Activated naive CD8-positive, alpha-beta T cell treated with anti-CD3 and anti-CD28 coated beads for 36 hours (primary cell): ENCODE measurements at places on chromosomes 2 and 18. TPM values are rescaled to one million over a fixed set of nuclear protein-coding genes. Genes with fewer than 3 reads are reported as not detected.

GRCh38 chr2:230326453-230327417, at the start of gene SP140L:
Gene SP140L, plus strand, starts transcription at chr2:230327193. Its CDS starts 77 bp downstream, at chr2:230327270.
- H3K4me3 ChIP-seq = peak within 1 kb of the TSS; percentile 97
- peaks cover 53% of the 10 kb centered on the region for H3K4me1 ChIP-seq
- peak within 1 kb of the TSS; percentile 98 for H3K27ac ChIP-seq
- no peaks in the 10 kb centered on the region for H3K27me3 ChIP-seq

- H3K27me3 ChIP-seq = no peaks in the 10 kb centered on the region
- no peaks in the 10 kb centered on the region for H3K4me1 ChIP-seq
- H3K36me3 ChIP-seq = no peaks in the 10 kb centered on the region
- no peak for DNase-seq
- H3K27ac ChIP-seq = no peak overlapping the region
- no peak overlapping the region for H3K4me3 ChIP-seq
Measured at GRCh38 chr2:142914507-142915313, 37.2 kb downstream of the KYNU start.

The ZSWIM2 gene
- total RNA-seq = not detected

GRCh38 chr2:46471-47345, at the start of gene FAM110C:
Gene FAM110C, minus strand, starts transcription at chr2:46505. Its CDS starts 120 bp downstream, at chr2:46385.
- no peaks in the 10 kb centered on the region for H3K36me3 ChIP-seq
- H3K27me3 ChIP-seq = peaks cover 38% of the 10 kb centered on the region
- H3K4me1 ChIP-seq = peaks cover 15% of the 10 kb centered on the region
- DNase-seq = peak; percentile 51
- H3K27ac ChIP-seq = no peak within 1 kb of the TSS
- H3K4me3 ChIP-seq = peak within 1 kb of the TSS; percentile 75

- no peaks in the 10 kb centered on the region for H3K36me3 ChIP-seq
- no peak overlapping the region for H3K4me3 ChIP-seq
- H3K4me1 ChIP-seq = no peaks in the 10 kb centered on the region
- peaks cover 7% of the 10 kb centered on the region for H3K27me3 ChIP-seq
Measured at GRCh38 chr2:111236025-111236424, 115.3 kb downstream of the BCL2L11 start.

The TTC27 gene
- total RNA-seq = 34.9 TPM

The CUL3 gene
- total RNA-seq = 83.5 TPM

DNA sequence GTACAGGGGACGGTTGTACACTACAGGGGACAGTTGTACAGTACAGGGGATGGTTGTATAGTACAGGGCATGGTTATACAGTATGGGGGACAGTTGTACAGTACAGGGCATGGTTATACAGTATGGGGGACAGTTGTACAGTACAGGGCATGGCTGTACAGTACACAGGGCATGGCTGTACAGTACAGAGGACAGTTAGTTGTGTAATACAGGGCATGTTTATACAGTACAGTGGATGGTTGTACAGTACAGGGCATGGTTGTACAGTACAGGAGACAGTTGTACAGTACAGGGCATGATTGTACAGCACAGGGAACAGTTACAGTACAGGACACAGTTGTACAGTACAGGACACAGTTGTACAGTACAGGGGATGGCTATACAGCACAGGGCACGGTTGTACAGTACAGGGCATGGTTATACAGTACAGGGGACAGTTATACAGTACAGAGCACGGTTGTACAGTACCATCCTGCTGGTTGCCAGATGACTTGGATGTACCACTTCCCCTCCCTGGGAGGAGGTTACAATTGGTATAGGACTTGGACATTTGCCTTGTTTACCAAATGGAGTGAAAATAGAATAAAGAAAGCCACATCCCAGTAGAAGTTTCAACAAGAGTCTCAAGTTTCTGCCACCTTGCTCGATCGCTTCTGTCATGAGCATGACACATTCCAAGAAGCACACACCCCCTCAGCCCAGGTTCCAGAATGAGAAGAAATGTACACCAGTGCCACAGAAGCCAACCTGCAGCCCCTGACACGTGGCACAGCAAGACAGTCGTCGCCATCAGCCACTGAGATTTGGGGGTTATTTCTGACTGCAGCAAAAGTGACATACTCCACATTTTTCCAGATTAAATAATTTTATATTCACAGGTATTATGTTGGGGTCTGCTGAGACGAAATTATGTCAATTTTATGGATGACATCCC, 16.0 kb downstream of the CYRIA start:
- H3K27ac ChIP-seq = no peak overlapping the region
- DNase-seq = no peak
- no peak overlapping the region for H3K4me3 ChIP-seq
- H3K27me3 ChIP-seq = no peaks in the 10 kb centered on the region
- H3K4me1 ChIP-seq = no peaks in the 10 kb centered on the region

The CFC1 gene
- not detected for total RNA-seq

DNA sequence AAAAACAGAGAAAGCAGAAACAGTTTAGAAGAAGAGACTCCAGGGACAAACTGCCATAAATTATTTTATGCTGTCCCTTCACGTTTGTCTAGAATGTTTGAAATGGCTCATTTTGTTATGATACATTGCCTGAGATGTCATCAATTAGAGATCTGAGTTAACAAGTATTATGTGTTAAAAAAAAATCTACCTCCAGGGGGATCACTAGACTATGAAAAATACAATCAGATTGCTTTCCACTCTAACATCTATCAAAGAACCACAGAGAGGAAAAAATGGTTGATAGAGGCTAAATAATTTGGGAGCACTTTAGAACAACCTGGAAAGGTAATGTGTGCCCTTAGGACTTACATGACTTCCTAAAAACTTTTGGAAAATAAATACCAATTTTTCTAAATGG, 103.8 kb upstream of the CCDC150 start:
- no peak overlapping the region for H3K4me3 ChIP-seq
- peaks cover 6% of the 10 kb centered on the region for H3K27me3 ChIP-seq
- H3K4me1 ChIP-seq = peaks cover 13% of the 10 kb centered on the region
- H3K27ac ChIP-seq = no peak overlapping the region
- DNase-seq = no peak
- H3K36me3 ChIP-seq = no peaks in the 10 kb centered on the region

DNA sequence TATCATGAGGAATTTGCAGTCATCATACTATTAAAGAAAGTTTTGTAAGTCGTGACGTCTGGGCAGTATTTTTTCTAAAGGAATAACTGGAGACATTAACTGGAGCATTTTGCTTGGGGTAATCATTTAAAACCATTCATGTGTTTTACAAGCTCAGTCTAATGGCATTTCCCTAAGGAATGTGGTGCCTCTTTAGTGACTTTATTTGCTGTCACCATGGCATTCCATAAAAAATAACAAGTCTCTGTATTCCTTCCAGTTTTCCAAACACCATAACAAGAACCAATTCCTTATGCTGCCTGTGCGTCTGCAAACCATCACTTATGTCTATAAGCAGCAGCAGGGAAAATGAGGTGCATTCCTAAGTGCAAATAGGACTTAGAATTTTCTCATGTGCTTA, 82.8 kb downstream of the EPB41L3 start:
- H3K27ac ChIP-seq = no peak overlapping the region
- no peaks in the 10 kb centered on the region for H3K27me3 ChIP-seq
- H3K4me1 ChIP-seq = peaks cover 10% of the 10 kb centered on the region
- no peak overlapping the region for H3K4me3 ChIP-seq
- DNase-seq = no peak
- no peaks in the 10 kb centered on the region for H3K36me3 ChIP-seq

GRCh38 chr18:30992231-30992630, 50.3 kb downstream of the DSC3 start:
- no peaks in the 10 kb centered on the region for H3K4me1 ChIP-seq
- no peaks in the 10 kb centered on the region for H3K27me3 ChIP-seq
- no peaks in the 10 kb centered on the region for H3K36me3 ChIP-seq
- DNase-seq = no peak
- no peak overlapping the region for H3K27ac ChIP-seq

The COLEC12 gene
- not detected for total RNA-seq

The NPPC gene
- total RNA-seq = 1.1 TPM

The SCN1A gene
- not detected for total RNA-seq

- peaks cover 16% of the 10 kb centered on the region for H3K27me3 ChIP-seq
- H3K36me3 ChIP-seq = no peaks in the 10 kb centered on the region
- no peak for DNase-seq
- peaks cover 2% of the 10 kb centered on the region for H3K4me1 ChIP-seq
Measured at GRCh38 chr18:37529863-37530262, 35.7 kb downstream of the CELF4 start.

The ANKRD23 gene
- 3.2 TPM for total RNA-seq

DNA sequence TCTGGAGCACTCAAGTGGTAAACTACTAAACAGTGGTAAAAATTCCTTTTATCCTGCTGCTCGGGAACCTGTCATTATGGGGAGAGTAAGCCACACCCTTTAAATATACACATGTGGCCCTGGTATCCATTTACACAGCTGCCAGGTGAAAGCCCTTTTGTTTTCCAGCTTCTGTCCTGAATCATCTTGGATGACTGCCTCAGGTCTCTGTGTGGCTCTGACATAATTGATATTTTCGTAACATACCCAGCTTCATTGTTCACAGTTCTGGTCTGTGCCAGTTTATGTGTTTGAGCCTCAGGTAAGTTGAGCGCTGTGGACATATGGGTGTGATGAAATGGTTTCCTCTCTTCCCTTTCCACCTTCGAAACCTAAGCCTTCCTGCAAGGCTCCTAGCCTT, 15.7 kb upstream of the TTC39C start:
- H3K4me3 ChIP-seq = no peak overlapping the region
- no peaks in the 10 kb centered on the region for H3K36me3 ChIP-seq
- H3K4me1 ChIP-seq = peaks cover 36% of the 10 kb centered on the region
- DNase-seq = no peak
- H3K27me3 ChIP-seq = no peaks in the 10 kb centered on the region

DNA sequence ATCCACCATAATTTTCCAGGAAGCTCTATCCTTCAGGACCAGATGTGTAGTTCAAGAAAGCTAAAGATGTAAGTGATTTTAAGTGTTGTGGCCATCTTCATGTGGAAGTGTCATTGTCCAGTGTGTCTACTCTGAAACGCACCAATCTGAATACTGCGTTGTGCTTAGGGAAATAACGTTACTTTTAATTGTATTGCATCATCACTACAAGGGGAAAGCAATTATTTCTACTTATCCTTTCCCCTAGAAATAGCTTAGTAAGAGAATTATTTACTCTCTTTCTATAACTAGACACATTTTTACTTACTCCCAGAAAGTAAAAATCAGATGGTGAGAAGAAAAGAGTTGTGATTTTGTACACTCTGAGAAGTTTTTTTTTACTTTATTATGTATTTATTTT, 102.4 kb upstream of the DLGAP1 start:
- DNase-seq = no peak
- H3K4me1 ChIP-seq = no peaks in the 10 kb centered on the region
- no peak overlapping the region for H3K4me3 ChIP-seq
- H3K27me3 ChIP-seq = no peaks in the 10 kb centered on the region
- no peak overlapping the region for H3K27ac ChIP-seq

The RSAD2 gene
- total RNA-seq = 10.0 TPM

GRCh38 chr2:38147333-38148121, 71.6 kb upstream of the CYP1B1 start:
- no peak overlapping the region for H3K4me3 ChIP-seq
- H3K4me1 ChIP-seq = peaks cover 13% of the 10 kb centered on the region
- no peaks in the 10 kb centered on the region for H3K36me3 ChIP-seq
- DNase-seq = no peak
- H3K27me3 ChIP-seq = peaks cover 4% of the 10 kb centered on the region

GRCh38 chr2:47265751-47266231, 110.7 kb upstream of the STPG4 start:
- no peak for DNase-seq
- H3K36me3 ChIP-seq = no peaks in the 10 kb centered on the region
- no peaks in the 10 kb centered on the region for H3K4me1 ChIP-seq
- no peak overlapping the region for H3K27ac ChIP-seq

GRCh38 chr18:48919547-48919946, 31.2 kb downstream of the SMAD7 start:
- DNase-seq = no peak
- peaks cover 14% of the 10 kb centered on the region for H3K36me3 ChIP-seq
- H3K4me3 ChIP-seq = no peak overlapping the region
- H3K4me1 ChIP-seq = peaks cover 22% of the 10 kb centered on the region
- no peak overlapping the region for H3K27ac ChIP-seq

The VWA3B gene
- total RNA-seq = not detected

The RAB27B gene
- total RNA-seq = not detected

GRCh38 chr18:27564066-27564465, 379.0 kb upstream of the CHST9 start:
- no peaks in the 10 kb centered on the region for H3K27me3 ChIP-seq
- H3K36me3 ChIP-seq = no peaks in the 10 kb centered on the region
- no peaks in the 10 kb centered on the region for H3K4me1 ChIP-seq
- no peak overlapping the region for H3K4me3 ChIP-seq
- no peak for DNase-seq

DNA sequence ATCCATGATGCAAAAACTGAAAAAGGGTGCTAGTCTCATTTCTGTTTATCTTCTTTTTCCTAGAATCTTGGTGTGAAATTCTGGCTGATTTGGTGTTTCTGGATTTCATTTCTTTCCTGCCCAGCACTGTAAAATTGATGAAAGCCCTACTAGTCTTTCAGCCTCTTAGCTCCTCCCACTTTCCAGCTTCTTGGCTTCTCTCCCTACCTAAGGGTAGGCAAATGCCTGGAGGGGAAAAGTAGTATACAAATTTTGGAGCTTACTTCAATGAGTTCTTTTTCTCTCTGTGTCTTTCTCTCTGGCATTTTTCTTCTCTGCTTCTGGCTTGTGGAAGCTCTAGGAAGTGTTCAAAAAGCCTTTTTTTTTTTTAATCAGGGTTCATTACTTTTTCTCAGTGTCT, 160.5 kb downstream of the XIRP2 start:
- no peak overlapping the region for H3K4me3 ChIP-seq
- H3K4me1 ChIP-seq = no peaks in the 10 kb centered on the region
- no peak overlapping the region for H3K27ac ChIP-seq
- H3K27me3 ChIP-seq = no peaks in the 10 kb centered on the region

The TRPM8 gene
- total RNA-seq = not detected

The IL1RL2 gene
- total RNA-seq = not detected

The IKZF2 gene
- total RNA-seq = 12.9 TPM

DNA sequence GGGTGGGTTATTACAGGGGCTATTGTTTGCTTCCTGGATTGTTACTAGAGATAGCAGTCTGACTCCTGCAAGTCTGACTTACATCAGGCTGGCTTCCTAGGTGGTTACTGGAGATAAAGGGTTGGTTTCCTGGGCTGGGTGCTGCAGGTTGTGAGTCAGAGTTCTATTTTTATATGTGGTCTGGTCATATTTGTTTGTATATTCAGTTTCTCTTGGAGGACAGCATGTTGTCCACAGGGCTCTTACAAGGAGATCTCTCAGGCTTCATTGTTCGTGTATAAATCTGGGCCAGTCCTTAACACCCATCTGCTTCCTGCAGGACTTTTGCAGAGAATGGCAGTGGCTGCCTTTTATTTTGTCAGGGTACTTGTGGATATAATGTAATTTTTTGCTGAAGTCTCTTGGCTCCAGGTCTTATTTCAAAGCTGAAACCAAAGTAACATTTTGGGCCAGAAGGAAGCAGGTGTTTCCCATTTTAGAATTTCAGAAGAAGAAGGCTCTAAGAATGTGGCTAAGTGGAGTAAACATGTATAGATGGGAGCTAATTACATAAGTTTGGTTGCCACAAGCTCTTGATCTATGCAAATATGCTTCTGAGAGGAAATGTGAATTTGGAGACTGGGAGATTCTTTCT, 65.9 kb upstream of the SLC16A14 start:
- no peaks in the 10 kb centered on the region for H3K36me3 ChIP-seq
- H3K4me3 ChIP-seq = no peak overlapping the region
- no peaks in the 10 kb centered on the region for H3K4me1 ChIP-seq
- no peak for DNase-seq
- no peaks in the 10 kb centered on the region for H3K27me3 ChIP-seq
